ENCODE measurements at places on chromosomes 13 and 19. TPM values are rescaled to one million over a fixed set of nuclear protein-coding genes. Genes with fewer than 3 reads are reported as not detected.

The MEF2B gene
- 0.34 TPM for total RNA-seq

The RDH8 gene
- not detected for total RNA-seq

The TMEM238 gene
- total RNA-seq: 2.3 TPM

The LYPD5 gene
- total RNA-seq: 16.4 TPM

The ZNF471 gene
- 1.7 TPM for total RNA-seq

The PGLYRP2 gene
- total RNA-seq: not detected

The SOHLH2 gene
- 0.34 TPM for total RNA-seq

The TPTE2 gene
- not detected for total RNA-seq

The PSG3 gene
- total RNA-seq: not detected

The KLK7 gene
- total RNA-seq: 22.9 TPM

The SERPINE3 gene
- total RNA-seq: not detected

The DLL3 gene
- total RNA-seq: 0.34 TPM
